ENCODE measurements at places on chromosomes 2 and 18.

DNA sequence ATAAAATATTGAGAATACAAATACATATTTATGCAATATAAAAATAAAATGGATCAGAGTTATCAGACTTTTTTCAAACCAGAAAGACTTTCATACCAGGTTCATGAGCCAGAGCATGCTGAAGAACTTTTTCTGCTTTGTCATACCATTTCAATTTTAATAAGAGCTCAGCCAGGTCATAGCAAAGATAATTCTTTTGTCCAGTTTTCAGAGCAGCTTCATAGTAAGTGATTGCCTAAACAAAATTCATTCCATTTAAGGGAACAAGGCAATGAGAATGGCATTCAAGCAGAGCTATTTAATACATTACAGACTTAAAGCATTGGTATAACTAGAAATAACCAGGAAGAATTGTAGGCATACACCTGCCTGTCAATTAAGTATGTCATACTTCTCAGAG is 42.3 kb downstream of the TTC21B start:
- no peak for DNase-seq

GRCh38 chr18:70046796-70047195 is 99.1 kb upstream of the CD226 start:
- DNase-seq: peak; percentile 17

DNA sequence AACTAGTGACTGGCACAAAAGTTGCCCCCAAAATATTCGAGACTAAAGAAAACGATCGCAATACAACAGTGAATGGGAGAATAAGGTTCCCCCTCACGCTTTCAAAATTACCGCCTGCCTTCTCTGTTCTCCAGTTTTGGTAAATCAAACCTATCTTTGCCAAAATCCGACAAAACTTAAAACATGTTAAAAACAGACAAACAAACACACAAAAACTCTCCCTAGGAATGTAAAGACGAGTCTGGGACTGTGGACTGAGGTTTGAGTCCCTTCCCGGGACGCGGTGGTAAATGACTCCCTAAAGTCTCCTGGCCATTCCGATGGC is 435 bp upstream of the IMPACT start:
- no peak for DNase-seq

- peak; percentile 56 for DNase-seq
These were observed 1186.8 kb upstream of the CELF4 start for GRCh38 chr18:38752430-38752829.

GRCh38 chr2:7265286-7265685 is 348.1 kb downstream of the RNF144A start:
- DNase-seq: no peak

- DNase-seq: peak; percentile 78
These were observed 10.5 kb downstream of the VIT start for GRCh38 chr2:36707050-36707449.

GRCh38 chr18:9914334-9914583 is 443 bp downstream of the VAPA start:
- DNase-seq: no peak

DNA sequence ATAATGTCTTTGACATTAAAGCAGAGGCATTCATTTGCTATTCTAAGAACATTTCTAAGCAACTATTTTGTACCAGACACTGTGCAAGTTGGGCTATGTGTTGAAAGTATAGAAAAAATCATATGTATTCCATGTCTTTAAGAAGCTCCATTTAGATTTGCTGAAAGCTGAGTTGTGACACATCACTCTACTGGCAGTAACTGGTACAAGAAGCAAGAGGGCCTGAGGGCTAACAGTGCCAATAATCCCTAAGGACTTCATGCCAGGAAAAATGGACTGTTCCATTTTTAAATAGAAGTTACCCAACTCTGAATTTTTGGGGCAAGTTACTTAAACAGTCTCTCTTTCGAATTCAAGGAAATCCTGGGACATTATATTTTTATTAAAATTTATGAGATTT is 178.7 kb downstream of the SRBD1 start:
- DNase-seq: peak; percentile 62

- peak; percentile 98 for DNase-seq
These were observed 53.8 kb downstream of the TGOLN2 start for GRCh38 chr2:85273738-85274731.

DNA sequence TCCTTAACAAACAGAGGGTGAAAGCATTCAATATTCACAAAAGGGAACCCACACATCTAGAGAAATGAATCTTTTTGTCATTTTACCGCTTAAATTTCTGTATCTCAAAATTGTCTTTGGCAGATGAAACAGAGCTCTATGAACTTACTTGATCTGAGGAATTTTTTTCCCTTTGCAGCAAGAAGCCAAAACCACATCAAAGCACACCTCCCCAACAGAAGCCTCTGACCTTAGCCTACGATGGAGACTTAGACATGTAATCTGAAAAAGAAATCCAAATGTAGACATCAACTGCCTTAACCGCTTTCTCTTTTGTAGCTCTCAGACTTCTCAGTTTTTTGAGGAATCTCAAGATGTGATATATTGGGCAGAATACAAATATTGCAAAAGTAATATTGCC is 287.9 kb upstream of the HNMT start:
- no peak for DNase-seq

GRCh38 chr2:72896446-72896845 is 9.2 kb downstream of the SPR start:
- peak; percentile 24 for DNase-seq

GRCh38 chr2:126722546-126722945 is 66.6 kb downstream of the GYPC start:
- DNase-seq: no peak

DNA sequence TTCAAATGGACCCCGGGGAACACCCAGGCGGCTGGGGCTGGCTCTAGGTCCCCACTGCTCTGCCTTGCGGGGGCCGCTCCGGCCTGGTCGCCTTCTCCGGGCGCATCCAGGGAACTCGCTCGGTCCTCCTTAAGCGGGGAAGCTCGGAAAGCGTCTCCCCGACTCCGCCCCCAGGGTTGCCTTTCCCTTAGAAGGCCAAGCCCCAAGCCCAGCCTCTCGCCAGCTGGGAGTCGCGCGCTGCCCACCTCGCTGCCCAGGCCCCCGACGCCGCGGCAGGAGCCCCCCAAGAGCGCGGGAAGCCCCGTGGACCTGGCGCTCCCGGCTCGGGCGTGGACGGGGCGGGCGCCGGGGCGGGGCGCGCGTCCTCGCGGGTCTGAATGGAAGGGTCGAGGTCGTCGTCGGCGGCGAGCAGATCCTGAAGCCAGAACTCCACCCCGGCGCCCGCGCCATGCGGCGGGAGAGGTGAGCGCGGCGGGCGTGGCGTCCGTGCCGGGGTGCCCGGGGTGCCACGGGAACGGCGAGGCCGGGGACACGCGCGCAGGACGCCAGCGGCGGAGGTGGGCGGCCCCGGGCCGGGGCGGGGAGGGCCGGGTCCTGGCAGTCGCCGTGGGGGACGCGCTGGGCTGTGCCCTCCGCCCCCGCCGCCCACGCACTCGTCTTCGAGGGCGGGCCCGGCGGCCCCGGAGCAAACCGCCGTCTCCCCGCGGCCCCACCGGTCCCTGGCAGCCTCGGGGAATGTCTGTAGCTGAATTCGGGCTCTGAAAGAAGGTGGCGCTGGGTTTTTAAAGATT is at the start of gene BOK:
Gene BOK (plus strand): TSS at position 214 of the 791 bp plus-strand sequence. CDS start 739 bp downstream, outside the sequence.
- peak; percentile 85 for DNase-seq

- DNase-seq: no peak
These were observed 10.4 kb downstream of the KCNE4 start for GRCh38 chr2:223062396-223062795.

DNA sequence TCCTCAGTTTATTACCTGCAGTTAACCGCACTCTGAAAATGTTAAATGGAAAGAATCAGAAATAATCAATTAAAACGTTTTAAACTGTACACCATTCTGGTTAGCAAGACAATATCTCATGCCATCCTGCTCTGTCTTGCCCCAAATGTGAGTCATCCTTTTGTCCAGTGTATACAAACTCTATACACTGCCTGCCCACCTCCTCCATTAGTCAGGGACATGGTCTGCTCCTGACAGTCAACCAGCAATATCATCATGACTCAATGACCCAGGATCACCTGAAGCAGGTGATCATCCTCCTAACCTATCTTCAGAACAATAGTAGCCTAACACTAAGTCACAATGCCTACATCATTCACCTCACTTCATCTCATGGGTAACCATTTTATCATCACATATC is 214.7 kb downstream of the KCNH7 start:
- peak; percentile 64 for DNase-seq

DNA sequence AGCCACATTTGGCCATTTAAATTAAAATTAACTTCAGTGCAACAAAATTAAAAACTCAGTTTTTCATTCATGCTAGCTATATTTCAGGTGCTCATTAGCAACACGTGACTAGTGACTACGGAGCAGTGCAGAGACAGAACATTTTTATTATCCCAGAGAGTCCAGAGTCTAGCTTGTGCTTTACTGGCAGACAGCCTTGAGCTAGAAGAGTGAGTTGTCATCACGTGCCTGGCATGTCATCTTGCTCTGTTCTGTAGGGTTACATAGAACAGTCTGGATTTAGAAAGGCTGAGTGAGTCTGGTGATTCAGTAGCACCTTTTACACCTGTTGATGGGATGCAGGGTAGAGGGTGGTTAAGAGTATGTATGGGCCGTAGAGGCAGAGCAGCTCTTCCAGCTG is 136.9 kb upstream of the IL1R2 start:
- DNase-seq: peak; percentile 41

GRCh38 chr2:195021711-195022507 is 635.1 kb upstream of the SLC39A10 start:
- DNase-seq: no peak
